ENCODE measurements at places on chromosomes 11 and 22.

DNA sequence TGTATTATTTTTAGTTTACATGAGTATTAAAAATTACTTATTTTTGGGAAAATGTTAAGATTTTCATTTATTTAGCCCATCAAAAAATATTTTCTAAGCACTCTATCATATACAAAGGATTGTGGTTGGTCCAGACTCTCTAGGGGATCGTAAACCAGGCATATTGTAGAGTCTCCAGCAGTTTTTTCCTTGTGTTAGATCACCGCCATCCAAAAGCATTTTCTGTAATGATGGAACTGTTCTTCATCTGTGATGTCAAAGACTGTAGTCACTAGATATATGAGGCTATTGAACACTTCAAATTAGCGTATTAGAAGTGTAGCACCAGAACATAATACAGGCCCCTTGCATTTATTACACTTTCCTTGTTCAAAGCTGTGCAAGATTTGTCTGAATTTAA lies 154.9 kb downstream of the SBF2 start:
- no peak for DNase-seq

DNA sequence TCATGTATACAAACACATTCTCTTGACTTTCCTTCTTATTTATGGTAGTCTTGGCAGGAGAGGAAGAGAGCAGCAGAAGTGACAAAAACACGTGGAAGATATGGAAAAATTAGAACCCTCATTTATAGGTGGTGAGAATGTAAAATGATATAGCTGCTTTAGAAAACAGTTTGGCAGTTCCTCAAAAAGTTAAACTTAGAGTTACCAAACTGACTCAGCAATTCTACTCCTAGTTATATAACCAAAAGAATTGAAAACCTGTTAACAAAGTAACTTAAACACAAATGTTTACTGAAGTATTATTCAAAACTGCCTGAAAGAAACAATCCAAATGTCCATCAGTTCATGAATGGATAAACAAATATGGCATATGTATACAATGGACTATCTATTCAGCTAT lies 16.8 kb downstream of the NUCB2 start:
- DNase-seq = no peak

- no peak for DNase-seq
Measured at GRCh38 chr11:112132737-112133136, 31.2 kb downstream of the IL18 start.

- no peak for DNase-seq
Measured at GRCh38 chr11:7473717-7474116, 11.6 kb upstream of the OLFML1 start.

DNA sequence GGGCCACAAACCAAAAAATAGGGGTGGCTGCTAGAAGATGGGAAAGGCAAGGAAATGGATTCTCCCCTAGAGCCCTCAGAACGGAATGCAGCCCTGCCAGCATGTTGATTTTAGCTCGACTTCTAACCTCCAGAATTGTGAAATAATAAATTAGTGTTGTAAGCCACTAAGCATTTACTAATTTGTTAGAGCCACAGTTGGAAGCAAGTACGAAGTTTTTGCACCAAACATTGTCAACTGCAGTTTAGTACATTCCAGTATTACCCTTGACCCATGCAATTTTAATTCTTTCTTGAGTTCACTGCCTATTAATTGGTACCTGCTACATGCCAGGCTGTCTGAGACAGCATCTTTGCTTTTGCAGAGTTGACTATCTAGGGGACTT lies 32.2 kb downstream of the PARVA start:
- DNase-seq = no peak

DNA sequence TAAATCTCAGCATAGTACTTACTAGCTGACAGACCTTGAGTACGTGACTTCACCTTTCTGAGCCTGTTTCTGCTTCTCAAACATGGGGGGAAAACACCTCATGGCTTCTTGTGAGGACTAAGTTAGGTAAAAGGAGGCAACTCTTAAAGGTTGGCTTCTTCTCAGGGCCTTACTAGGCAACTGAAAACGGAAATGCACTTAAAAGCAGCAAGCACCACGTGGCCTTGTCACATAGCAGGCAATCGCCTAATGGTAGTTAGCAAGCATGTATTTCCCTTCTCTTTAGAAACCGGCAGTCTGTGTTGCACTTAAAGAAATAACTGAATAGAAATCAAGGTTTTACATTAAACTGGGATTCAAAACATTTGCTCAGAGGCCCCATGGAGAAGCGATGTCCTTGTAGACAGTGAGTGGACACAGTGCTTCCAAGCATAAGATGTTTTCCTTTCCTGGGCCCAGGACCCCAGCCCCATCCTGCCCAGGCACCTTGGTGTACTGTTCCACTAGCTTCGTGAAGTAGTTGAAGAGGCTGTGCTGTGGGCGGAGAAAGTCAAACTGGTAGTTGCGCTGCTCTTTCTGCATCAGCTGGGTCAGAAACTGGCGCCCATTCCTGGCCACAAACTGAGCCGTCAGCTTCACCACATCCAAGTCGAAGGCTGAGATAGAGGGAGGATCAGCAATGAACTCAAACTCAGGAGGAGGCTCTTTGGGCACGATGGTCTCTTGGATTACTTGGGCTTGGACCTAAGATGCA lies 12.1 kb downstream of the SF3A1 start:
- DNase-seq = no peak
